ENCODE measurements at places on chromosomes 7 and 10.

DNA sequence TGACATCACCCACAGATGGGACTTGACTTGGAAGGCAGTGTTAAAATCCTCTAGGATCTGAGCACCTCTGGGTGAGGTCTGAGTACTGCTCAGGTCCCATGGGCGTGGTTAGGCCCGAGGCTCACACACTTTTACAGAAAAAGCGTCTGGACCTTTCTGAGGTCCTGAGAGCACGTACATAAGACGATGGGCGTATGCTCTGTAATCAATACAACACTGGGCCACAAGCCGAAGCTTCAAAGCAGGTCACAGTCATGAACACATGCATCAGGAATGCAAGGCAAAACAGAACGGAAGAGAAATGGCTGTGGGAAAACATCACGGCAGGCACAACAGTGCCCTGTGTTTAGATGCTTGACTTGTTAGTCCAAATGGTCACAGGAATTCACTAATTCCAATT lies 112.2 kb downstream of the LARP4B start:
- peak; percentile 56 for DNase-seq

DNA sequence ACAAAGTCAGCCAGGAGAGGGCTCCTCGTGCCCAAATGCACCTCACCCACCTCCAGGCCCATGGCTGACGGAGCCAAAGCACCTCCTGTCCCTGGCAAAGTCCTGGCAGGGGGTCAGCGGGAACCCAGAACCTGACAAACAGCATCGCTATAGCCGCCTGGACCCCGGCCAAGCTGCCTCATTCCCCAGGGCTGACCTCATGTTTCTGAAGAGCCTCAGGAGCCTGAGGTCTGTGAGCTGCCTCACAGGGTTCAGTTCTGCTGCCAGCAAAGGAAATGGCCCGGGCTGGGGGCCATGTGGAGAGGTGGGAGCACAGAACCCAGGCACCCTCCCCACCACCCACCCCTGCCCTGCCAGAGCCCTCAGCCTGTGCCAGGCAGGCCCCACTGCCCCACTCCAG lies 4.2 kb upstream of the NANOS1 start:
- no peak for DNase-seq

GRCh38 chr10:46104071-46104585 lies 58.1 kb upstream of the MSMB start:
- no peak for DNase-seq

DNA sequence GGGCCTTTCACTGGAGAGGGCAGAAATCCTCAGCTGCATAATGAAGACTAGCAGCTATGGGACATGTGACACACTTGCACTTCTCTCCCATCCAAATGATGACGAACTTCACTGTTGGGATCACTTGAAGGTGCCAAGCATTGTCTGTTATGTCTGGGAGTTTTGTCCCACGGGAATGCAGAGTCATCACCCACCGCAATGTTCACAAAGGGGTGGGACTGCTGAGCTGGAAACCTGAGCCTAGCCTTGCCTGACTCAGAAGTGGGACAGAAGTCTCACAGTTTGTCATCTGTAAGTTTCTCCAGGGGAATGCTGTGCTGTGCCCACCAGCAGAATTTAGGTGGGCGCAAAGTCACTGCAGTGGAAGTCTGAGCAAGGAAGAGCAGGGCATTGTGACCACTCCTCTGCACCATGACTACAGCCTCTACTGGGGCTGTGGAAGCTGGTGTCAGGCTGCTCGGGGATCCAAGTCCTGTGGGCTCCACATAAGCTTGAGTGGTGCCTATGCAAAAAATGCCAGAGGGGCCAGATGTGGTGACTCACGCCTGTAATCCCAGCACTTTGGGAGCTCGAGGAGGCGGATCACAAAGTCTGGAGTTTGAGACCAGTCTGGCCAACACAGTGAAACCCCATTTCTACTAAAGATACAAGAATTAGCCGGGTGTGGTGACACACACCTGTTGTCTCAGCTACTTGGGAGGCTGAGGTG lies 472.0 kb upstream of the CNTNAP2 start:
- DNase-seq, result no peak

DNA sequence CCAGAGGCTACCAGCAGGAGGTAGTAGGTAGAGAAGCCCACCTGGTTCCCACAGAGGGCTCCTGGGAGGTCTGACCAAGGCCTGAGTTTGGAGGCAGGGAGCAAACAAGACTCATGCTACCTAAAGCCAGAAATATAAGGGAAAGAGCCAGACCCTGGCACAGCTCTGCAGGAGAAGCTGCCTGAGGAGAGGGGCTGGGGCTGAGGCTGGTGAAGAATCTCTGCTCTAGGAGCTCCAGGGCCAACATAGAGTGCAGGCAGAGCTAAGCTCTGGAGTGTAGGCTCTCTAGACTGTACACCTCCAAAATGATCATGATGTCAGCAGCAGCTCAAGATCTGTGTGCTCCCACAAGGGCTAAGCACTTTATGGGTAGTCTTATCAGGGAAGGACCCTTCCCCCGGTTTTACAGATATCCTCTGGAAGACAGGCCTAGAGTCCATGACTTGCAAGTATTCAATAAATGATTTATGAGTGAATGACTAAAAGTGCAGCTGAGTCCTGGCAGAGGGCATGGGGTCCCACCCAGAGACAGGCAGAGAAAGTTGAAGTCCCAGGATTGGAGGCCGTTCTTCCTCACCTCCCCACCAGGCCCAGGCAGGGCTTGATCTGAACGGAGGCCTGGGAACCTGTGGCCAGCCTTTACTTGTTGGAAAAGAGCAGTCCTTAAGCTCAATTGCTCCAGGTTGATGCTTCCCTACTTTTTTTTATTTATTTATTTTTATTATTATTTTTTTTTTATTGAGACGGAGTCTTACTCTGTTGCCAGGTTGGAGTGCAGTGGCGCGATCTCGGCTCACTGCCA lies 71.5 kb upstream of the LRRC4 start:
- DNase-seq, result no peak

GRCh38 chr10:28294169-28294532 lies 8.7 kb downstream of the MPP7 start:
- no peak for DNase-seq

DNA sequence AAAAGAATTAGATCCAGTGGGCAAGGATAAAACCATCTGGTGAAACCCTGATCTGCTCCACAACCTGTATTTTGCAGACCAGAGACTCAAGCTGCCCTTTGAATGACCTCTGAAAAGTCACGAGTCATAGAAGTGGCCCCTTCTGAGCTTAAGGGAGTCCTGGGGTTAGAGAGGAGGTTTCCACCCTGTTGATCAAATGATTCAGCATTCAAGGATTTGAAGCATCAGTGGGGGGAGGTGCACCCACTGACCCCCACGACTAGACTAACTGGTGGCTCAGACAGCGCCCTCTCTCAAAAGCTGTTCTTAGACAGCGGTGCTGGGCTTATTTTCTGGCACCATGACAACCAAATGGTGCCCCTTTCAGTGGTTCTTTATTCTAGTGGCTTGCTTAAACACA lies 44.3 kb downstream of the PLCE1 start:
- no peak for DNase-seq

- no peak for DNase-seq
These were observed 14.2 kb upstream of the ODAD2 start for GRCh38 chr10:28012990-28013515.

DNA sequence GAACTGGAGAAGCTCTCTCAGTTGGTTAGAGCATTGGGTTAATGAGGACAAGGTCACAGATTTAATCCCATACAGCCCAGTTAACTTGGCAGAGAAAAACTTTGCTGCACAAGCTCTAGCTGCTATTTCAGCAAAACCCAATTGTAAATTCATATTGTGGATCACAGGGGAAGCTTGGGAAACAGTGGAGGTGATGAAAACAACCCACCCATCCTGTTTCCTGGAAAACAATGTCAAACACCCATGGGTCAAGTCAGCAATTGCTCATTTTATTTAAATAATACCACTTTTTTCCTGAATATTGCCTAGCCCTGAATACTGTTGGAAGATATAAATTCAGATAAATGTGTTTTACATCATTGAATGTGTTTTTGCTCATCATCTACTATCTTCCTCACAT lies 900.6 kb upstream of the LRRTM3 start:
- DNase-seq, result no peak

DNA sequence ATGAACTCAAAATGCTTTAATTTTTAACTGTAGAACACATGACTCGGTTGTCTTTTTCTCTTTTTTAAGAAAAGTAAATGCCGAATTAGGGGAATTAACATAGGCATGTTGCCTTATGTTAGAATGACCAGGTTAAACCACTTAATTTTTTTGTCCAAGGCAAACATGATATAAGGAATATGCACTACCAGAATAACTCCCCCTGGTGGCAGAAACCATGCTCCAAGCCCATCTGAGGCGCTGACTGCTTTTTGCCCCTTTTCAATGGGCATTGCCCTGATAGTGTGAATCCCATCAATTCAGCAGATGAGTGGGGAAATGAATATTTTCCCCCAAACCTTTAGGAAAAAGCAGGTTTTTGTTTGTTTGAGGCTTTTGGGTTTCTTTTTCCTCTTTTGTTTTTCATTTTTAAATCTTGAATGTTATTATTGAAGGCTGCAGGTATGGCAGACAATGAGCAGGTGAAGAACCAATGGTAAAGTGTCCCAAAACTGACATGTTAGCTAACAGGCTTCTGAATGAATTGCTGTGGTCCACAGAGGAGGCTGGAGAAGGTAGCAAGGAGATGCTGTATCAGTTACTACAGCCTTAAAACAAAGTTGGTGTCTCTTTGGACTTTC lies 284.3 kb downstream of the SORCS3 start:
- DNase-seq, result no peak

- DNase-seq, result no peak
These were observed 1382.0 kb upstream of the CELF2 start for GRCh38 chr10:9635691-9636090.

- DNase-seq, result no peak
These were observed 21.0 kb downstream of the PIP4K2A start for GRCh38 chr10:22693371-22693784.

- no peak for DNase-seq
These were observed 105.3 kb downstream of the DGKI start for GRCh38 chr7:137741443-137741842.

DNA sequence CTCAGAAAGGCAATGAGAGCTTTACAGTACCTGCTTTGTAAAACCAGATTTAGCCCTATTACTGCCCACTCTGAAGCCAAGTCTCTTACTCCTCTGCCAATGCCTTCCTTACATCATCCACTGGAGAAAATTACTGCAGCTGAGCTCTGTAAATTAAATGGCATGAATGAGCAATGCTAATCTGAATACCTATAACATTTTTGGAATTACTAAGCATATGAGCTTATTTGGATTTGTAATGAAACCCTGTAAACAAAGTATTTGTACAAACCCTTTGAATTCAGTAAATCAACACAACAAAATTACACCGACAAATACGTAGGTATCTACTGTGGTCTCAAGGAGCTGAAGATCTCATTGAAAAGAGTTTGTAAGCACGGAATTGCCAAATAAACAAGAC lies 12.1 kb upstream of the CCNY start:
- no peak for DNase-seq

GRCh38 chr10:86179153-86179524 lies 187.5 kb downstream of the GRID1 start:
- DNase-seq, result no peak

DNA sequence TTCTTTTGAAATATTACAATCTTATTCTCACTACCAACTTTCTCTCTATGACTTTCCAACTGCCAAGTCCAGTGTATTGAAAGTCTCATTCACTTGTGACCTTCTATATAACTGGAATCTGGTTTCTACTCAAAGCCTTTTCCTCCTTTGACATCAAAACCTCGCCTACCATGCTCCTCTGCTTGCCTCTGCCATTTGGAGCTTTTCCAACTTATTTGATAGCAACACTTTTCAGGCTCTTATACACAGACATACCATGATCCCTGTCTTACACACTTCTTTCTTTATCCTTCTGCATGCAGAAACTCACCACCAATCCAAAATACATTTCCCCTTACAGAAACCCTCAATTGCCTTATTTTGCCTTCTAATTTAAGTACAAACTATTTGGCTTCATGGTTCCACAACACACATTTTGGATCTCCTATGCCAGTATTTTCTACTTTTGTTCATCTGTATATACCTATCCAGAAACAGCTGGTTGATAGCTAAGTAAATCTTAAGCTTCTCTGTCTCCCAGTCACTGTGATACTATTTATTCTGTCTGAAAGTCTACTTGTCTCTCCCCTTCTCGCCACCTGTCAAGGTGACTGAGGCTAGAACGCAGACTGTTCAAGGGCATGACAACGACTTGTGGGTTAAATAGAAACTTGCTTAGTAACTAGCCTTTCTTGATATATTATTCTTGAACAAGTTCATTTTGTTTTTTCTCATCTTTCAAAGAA lies 22.4 kb downstream of the GNG11 start:
- DNase-seq, result no peak

DNA sequence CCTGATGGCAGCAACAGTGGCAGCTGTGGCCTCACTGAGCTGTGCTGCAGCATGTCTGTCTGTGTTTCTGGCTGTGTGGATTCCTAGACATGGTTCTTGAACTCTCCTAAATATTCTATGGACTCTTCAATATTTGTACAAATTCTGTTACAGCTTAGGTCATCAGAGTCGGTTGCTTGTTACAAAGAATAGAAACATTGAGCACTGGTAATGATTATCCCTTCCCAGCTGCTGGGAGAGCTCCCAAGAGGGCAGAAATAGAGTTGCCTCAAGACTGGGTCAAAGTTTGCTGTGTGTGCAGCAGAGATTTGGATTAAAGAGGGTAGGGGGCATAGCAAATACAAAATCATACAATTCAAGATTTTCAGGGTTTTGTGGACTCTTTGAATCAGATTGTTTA lies 337.1 kb upstream of the AKR1E2 start:
- no peak for DNase-seq

DNA sequence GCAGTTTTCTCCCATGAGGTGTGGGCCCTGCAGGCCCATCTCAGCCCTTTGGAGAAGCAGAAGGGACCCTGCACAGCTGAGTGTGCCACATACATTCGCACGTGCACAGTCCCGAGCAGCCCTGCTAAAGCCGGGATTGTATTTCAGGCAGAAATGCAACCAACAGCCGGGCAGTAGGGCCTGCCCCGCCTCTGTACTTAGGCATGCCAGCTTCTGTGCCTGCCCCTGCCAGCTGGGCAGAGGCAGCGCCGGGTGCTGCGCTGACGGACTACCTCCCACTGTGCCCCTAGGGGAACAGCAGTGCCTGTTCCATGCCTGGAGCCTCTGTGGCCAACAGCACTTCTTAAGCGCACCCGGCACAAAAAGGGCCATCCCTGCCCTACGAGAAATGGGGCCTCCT lies 170.3 kb downstream of the NEURL1 start:
- DNase-seq, result no peak

GRCh38 chr10:113609704-113610108 lies 54.1 kb downstream of the NRAP start:
- no peak for DNase-seq

GRCh38 chr10:78981970-78982281 lies 86.8 kb upstream of the ZMIZ1 start:
- DNase-seq, result no peak

GRCh38 chr7:138579136-138579535 lies 119.1 kb downstream of the TRIM24 start:
- DNase-seq, result no peak

- no peak for DNase-seq
These were observed 40.2 kb upstream of the PRSS58 start for GRCh38 chr7:142298009-142298408.

- no peak for DNase-seq
These were observed 51.3 kb downstream of the COBL start for GRCh38 chr7:51265066-51265907.
